ENCODE measurements at places on chromosomes 13 and 19. TPM values are rescaled to one million over a fixed set of nuclear protein-coding genes. Genes with fewer than 3 reads are reported as not detected.

Gene PPM1N
- total RNA-seq: 0.88 TPM

Gene CEACAM1
- total RNA-seq: 5.1 TPM

Gene CGB3
- not detected for total RNA-seq

Gene SOX21
- not detected for total RNA-seq

Gene PEAK3
- 0.93 TPM for total RNA-seq

Gene PALM3
- total RNA-seq: 0.63 TPM

Gene PSPC1
- total RNA-seq: 61.3 TPM

Gene ZNF626
- total RNA-seq: 16.4 TPM

Gene NLRP5
- total RNA-seq: not detected

Gene HIF3A
- total RNA-seq: 37.5 TPM

Gene ENOX1
- total RNA-seq: 1.4 TPM

Gene CCDC70
- total RNA-seq: not detected

Gene ZNF841
- total RNA-seq: 40.7 TPM

Gene HCST
- total RNA-seq: 18.7 TPM

Gene UNC13A
- total RNA-seq: 2.8 TPM

Gene LILRA1
- 1.4 TPM for total RNA-seq

Gene RELB
- 20.2 TPM for total RNA-seq

Gene SHFL
- 50.5 TPM for total RNA-seq

Gene CDKN2D
- total RNA-seq: 11.8 TPM

Gene ZNF723
- not detected for total RNA-seq

Data from aorta (tissue), 5 donors.